Foreskin fibroblast (primary cell): ENCODE measurements at places on chromosomes 2 and 18.

DNA sequence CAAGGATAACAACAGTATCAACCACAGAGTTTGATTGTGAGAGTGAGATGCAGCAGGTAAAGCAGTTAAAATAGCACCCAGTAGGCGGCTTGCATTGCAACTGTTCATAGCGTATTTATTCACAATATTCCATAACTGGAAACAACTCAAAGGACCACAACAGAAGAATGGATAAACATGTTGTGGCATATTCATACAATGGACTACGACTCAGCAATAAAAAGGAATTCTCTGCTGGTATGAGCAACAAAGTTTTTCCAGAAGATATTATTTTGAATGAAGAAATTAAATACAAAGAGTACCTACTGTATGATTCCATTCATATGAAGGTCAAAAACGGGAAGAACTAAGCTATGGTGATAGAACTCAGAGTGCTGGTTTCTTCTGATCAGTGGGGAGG, 25.2 kb downstream of the GPATCH11 start:
- no peak for DNase-seq

DNA sequence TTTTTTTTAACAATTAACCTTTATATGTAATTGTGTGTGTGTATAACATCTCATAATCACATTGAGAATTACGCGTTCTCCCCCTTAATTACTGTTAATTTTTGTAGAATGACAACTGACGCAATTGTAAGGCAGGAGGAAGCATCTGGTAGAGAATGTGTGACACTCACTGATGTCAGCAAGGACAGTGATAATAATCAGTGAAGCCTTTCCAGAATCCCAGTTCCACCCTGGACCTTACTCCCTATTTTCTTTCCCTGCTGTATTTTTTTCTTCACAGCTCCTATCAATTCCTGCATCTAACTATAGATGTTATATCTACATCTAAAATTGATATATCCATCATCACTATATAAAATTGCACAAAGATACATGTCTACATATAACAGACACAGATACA, 16.1 kb upstream of the STRN start:
- no peak for DNase-seq

DNA sequence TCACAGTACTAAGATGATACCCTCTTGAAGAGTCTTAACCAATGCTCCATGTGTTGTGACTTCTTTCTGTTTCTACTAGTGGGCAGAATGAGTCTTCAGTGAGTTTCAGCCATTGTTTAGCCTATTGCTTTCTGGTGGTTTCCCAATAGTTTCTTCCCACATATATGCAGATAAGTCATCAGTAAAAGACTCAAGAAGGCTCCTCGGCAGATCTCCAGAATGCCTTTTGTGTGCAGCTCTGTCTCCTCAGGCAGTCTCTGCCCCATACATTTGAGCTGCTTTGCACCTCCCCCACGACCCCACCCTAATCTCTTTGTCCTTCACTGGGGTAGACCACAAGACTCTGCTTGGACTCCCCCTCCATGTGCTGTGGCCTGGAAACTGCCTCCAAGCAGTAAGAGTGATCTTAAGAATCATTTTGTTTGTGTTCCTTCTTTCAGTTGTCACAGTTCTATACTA, 71.6 kb upstream of the CHRNA1 start:
- DNase-seq = peak; percentile 92

DNA sequence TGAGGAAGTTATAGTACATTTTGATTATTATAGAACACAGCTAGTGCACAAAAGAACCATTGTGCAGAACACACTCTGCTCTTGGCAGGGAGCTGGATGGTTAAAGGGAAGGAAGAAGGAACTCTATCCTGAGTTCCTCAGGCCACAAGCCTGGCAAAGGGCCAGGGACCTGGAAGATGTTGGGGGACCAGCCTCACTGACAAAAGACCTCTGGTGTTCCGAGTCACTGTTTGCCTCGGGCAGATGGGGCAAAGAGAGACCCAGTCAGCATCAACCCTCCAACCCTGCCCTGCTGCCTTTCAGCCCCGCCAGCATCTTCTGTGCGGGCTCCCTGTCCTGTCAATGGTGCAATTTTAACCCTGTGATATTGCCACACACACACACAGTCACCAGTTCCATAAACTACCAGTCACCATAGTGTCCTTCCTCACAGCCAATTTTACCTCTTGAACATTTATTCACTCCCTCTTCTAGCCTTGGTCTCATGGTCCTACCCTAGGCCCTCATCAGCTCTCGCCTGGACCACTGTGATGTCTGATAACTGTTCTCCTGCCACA, 21.9 kb downstream of the NEMP2 start:
- DNase-seq = no peak

DNA sequence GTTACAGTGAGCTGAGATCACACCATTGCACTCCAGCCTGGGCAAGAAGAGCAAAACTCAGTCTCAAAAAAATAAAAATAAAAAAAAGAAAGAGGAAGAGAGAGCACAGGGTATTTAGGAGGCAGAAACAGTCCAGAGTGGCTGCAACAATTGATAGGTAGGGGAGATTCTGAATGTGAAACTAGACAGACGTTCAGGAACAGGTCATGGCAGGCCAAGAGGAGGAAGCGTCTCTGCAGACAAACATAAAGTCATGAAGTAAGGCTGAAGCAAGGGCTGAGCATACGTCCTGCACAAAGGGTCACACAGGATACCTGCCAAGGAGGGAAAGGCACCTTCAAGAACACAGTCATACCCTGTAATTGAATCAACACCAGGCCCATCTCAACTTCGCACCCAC, 64.1 kb upstream of the ZNF532 start:
- DNase-seq = no peak

- DNase-seq = no peak
Observed at GRCh38 chr18:74397572-74397971, 59.5 kb downstream of the DIPK1C start.

GRCh38 chr2:189927823-189928222, 134.7 kb downstream of the MSTN start:
- peak; percentile 14 for DNase-seq

- DNase-seq = no peak
Observed at GRCh38 chr18:45845410-45845809, 19.9 kb downstream of the SIGLEC15 start.

GRCh38 chr2:231765496-231765929, 15.6 kb downstream of the PDE6D start:
- no peak for DNase-seq

DNA sequence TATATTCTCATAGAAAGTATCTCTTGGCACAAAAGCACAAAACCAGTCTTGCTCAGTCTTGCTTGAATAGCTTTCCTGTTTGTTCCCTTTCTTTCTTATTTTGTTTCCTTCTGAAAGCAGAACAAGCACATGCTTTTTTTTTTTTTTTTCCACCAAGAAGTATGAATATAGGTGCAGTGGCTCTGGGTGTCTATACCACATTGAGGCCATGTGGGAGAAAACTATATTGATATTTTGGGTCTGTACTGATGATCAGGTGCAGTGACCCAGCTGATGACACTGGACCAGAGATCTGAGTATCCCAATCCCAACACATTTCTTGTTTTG, 28.7 kb downstream of the GEMIN6 start:
- no peak for DNase-seq

DNA sequence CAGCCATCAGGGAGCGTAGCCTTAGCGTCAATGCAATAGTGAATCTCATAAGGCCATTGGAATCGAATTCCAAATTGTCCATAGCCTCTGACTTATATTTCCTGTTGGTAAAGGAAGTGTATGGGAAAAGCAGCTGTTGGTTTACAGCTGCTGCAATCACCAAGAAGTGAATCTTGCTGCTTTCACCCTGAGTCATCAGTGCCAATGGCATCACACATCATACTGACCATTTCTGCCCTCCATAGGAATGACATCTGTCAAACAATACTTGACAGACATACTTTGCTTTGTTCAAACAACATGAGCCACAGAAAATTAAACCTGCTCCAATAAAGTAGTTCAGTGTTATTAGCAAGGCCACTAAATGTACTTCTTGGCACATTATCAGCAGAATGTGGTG, 111.2 kb upstream of the KLHL29 start:
- peak; percentile 41 for DNase-seq

- no peak for DNase-seq
Observed at GRCh38 chr2:128444121-128444771, 125.6 kb upstream of the HS6ST1 start.

- DNase-seq = no peak
Observed at GRCh38 chr18:35973650-35974049, 1.2 kb downstream of the RMP24 start.

DNA sequence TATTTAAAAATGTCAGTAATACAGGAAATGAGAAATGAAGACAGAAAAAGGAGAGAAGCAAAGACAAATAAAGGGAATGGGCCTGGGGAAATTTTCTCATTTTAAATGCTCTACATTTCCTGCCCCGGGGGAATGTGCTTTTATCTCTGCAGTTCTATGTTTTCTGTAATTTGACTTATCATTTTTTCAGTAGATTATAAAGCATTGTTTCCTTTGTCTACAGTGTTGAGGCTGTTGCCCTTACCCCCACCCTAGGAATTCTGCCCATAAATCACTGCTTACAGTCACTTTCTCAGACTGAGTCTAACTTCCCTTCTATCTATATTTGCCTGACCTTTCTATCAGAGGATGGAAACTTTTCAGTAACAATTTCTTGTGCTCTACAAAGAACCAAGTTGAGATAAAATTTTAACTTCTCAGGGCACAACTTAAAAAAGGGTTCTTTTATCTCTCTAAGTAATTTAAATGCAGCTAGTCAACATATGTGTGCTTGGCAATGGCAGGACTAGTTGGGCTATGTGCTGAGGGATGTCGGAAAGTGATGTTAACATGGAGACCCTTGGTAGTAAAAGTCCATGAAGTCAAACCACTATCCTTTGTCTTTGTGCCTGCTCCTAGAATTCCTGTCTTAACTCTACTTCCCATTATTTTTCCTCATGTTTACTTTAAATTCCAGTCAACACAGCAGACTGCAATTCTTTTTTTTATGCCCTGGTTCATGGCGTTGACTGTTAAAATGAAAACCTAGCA, 146.5 kb upstream of the MMADHC start:
- DNase-seq = peak; percentile 72

DNA sequence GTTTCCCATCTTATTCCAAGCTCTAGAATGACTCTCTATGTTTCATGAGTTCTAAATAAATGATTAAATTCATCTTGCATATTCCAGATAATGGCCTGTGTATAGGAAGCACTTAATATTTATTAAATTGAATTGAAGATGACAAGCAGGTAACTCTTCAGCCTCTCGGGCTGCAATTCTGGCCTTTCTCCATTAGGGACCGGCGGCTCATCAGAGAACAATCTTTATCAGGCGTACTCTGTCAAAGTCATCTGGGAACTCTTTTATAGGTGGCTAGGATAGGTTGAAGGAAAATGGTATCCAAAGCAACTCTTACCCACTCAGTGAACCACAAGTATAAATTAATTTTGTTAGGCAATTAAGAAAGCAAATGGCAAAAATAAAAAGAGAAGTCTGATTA, 308.5 kb downstream of the NOL4 start:
- DNase-seq = no peak

DNA sequence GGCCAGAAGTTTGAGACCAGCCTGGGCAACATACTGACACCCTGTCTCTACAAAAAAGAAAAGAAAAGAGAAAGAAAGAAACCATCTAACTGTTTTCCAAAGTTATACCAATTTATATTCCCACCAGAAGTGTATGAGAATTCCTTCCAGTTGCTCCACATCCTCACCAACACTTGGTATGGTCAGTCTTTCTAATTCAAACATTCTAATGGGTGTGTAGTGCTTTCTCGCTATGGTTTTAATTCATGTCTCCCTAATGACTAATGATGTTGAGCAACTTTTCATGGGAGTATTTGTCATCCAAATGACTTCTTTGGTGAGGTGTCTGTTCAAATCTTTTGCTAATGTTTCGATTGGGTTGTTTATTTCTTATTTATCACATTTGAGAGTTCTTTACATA, 10.5 kb upstream of the B3GNT7 start:
- DNase-seq = peak; percentile 65
